ENCODE measurements at places on chromosomes 5 and 9. TPM values are rescaled to one million over a fixed set of nuclear protein-coding genes. Genes with fewer than 3 reads are reported as not detected.

DNA sequence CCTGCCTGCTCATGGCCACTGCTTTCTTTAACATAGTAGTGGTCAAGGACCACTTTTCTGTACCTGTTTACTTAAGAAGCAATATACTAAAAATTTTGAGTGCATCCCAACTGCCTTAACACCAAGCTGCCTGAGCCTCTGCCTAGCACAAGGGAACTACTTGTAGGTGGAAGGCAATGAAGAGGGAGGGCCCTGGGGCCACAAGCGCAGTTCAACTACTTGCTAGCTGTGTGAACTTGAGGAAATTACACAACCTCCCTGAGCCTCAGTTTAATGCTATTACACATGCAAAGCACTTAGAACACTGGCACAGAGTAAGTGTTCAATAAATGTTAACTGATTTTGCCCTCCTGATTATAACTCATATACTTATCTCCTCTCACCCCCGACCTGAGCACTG, 6.3 kb downstream of the ARL15 start:
- no peak for DNase-seq

DNA sequence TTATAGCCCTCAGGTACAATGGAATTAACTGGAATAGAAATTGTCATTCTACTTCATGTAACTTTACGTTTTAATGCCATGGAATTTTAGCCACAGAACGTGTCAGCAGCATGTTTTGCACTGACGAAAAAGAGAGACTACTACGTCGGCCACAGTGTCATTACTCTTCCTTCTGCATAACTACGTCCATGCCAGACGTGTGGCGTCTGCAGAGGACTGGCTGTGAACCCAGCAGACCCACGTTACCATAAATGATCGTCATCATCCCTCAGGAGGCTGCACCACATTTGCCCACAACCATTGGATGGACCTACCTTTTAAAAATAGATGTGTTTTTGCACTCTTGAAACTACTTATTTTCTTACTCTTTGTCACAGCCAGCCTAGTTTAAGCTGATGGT, 63.8 kb upstream of the ATG10 start:
- DNase-seq: no peak

DNA sequence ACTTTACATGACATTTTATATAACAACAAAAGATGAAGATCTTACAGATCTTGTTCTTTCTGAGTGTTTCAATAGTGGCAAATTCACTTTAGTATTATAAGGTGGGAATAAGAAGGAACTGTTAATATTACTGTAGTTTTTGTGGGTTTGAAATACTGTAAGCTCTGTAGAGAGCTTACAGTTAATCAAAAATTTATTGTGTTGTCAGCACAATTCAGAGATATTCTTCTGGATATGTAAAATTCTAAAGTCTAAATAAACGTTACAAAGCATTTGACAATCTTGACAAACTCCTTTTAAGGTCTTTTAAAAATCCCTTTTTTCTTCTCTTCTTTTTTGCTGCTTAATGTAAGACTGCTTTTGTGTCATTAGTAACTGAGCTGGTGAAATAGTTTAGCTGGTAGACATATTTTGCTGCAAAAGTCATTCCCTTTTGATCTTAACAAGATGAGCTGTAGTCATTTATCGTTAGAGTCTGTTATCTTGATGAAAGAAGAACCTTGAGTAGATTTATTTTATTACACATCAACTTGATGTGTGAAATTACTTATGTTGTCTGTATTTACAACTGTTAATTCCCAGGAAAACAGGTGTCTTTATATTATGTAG, 186.0 kb downstream of the WDR70 start:
- no peak for DNase-seq

DNA sequence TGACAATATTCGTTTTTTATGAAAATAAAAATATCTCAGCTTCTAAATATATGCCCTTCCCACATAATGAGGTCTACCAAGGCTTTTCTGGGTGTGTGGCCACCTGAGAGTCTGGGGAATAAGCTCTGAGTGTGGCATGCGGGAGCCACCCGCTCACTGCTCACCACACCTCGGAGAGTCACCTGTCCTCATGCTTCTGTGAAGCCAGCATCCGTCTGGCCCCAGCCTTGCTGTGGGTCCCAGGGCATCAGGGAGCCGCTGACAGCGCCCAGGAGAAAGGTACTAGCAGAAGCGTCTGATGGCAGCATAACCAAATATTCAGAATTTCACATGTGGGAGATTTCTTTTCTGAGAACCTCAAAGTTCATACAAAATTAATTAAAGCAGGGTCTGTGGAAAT, 133.2 kb upstream of the IRX4 start:
- DNase-seq: no peak

GRCh38 chr5:168528521-168529373, at the start of gene FBLL1:
FBLL1 (plus strand) TSS chr5:168529305; CDS start chr5:168529505, 200 bp downstream.
- DNase-seq: no peak

GRCh38 chr9:106860721-106861639, 2.0 kb upstream of the ZNF462 start:
- DNase-seq: peak; percentile 65

DNA sequence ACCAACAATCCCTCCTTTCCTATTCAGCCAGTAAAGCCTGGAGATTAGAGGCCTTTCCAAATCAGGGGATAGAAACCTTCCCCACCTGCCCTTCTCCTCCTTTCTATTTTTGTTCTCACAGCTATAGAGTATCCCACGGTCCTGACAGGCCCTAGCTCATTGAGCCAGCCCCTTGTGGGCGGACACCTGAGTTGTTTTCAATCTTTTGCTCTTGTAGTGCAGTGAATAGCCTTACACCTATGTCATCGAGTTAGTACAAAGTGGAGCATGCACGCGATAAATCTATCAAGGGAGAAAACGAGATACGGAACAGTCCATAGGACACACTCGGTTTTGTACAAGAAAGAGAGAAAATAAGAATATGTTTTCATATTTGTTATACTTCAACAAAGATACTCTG, 77.2 kb downstream of the TSPAN17 start:
- no peak for DNase-seq

DNA sequence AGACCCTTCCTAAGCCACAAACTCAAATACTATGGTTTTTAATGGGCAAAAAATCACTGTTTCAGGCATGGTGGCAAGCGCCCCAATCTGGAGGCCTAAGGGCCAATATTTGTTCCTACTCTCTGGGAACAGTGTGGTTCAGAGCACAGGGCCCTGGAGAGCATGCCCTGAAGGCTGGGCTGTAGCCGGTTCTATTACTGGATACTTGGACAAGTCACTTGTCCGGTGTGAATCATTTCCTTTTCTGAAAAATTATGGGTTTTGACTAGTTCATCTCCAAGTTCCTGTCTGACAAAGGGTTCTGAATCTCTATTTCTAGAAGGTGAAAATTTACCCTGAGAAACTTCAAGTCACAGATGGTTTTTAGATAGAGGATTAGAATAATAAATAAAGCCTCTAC, 75.0 kb downstream of the OTULIN start:
- DNase-seq: no peak

DNA sequence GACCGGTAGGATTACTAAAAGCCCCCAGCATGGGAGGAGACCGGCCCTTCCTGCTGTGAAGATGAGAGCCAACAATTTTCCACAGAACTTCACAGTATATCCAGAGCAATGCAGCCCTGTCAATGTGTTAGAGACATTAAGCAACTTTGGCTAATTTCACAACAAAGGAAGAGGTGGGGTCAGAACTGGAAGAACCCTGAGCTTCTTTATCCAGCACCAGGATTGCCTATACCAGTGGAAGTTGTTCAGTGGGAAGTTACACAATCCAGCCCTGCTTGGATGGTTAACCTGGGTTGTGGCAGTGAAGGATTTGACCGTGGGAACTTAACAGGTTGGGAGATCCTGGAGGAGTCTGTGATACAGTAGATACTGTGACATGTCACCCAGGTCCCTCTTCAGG, 197.0 kb downstream of the FBN2 start:
- no peak for DNase-seq

DNA sequence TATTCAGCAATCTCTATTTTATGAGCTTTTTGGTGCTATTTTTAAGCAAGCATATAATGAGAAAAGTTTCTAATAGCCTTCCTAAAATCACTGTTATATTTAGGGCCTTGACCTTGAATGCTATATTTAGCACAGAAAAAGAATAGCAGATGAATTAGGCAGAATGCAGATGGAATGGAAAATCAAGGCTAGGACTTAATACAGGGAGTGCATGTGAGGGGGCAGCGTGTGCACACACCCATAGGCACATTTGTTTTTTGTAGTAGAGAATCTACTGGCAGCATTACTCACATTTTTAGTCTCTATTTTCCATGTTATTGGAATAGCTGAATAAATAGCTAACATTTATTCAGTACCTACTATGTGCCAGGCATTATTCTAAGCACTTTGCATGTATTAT, 79.9 kb downstream of the SVEP1 start:
- DNase-seq: no peak

GRCh38 chr5:172823840-172824362, 10.2 kb upstream of the ERGIC1 start:
- DNase-seq: no peak

- no peak for DNase-seq
Measured at GRCh38 chr5:64301566-64301965, 135.9 kb downstream of the RNF180 start.

DNA sequence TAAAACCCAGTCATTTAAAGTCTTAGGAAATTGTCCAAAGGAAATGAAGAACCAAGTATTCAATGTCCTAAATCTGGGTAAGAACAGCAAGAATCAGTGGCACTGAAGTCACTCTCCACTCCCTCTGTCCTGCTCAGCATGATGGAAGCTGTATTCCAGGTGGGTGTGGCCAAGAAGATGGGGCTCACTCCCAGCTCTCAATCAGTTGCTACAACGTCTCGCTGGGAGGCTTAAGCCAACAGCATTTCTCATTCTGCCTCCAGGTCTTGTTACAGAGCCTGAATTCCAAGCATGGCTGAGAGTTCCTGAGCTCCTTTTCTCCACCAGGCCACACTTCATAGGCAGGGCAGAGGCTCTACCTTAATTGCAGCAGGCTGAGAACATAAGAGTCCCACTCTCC, 41.2 kb upstream of the TRIO start:
- DNase-seq: no peak

GRCh38 chr9:37931592-37931991, 27.7 kb upstream of the SLC25A51 start:
- no peak for DNase-seq

GRCh38 chr5:14134771-14135170, 8.4 kb upstream of the TRIO start:
- no peak for DNase-seq

DNA sequence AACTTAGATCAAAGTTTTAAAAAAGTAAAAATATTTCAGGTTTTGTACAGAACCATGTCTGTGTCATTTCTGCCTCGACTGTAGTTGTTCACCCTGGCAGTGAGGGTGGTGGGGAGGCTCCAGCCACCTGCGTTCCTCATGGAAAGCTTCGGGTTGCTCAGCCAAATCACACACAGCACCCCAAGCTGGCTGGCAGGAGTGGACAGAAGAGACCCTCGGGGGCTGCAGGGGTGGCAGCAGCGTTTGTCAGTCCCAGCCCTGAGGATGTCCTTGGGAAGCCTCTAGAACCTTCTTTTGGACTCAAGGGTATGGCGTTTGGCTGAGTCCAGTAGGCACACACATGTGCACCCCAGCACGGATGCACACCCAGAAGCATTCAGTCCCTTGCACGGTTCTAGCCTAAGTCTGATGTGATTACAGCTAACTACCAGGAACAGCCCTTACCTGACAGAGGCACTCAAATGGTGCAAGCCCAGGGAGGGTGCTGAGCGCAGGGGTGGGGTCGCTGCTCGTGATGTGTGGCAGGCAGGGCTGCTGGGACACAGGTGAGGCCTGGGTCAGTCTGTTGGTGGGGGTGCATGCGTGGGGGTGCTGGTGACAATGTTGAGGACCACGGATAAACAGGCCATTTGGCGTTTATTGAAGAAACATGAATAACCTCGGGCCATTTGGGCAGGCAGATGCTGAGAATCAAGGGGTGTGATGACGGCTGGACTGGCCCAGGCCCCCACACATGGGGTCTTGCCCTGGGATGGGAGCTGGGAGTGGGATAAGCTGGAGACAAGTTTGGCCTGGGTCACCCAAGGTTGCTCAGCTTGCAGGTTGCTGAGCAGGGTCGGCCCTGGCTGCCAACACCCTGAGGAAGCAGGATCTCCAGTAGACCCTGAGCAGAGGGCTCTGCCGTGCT, 103.4 kb downstream of the PHF2 start:
- peak; percentile 33 for DNase-seq

DNA sequence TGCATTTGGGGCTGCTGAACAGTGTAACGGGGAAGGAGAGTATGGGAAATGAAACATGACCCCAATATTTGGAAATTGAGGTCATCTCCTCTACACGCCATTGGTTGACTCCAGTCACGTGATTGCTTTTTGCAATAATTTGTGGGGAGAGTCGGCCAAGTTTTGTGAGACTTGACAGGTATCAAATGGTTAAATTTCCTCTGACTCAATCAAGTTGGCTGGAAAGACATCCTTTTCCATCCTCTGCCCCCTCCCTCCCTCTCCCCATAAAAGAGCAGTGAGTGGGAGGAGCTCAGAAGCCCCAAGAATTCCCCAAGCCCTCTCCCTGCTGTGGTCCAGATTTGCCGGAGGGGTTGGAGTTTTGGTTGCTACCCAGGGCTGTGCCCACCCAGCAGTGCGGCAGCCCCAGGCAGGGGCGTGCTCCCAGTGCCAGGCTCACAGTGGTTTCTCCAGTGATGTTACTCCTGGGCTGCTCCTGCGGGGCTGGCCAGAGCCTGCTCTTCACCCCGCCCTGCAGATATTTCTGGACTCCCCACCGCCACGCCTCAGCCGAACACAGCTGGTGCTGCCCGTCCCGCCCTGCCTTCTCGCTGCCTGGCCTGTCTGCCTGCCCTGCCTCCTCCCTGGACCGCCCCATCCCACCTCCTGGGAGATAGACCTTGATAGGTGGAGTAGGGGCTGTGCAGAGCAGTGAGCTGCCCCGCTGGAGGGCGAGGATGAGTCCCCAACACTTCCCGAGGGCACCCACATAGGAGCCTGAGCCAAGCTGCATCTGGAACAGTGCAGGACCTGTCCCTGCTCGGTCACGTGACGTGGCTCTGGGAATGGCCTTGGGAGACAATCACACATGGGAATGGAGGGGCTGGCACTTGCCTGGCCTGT, 3.4 kb downstream of the COL5A1 start:
- DNase-seq: peak; percentile 90

DNA sequence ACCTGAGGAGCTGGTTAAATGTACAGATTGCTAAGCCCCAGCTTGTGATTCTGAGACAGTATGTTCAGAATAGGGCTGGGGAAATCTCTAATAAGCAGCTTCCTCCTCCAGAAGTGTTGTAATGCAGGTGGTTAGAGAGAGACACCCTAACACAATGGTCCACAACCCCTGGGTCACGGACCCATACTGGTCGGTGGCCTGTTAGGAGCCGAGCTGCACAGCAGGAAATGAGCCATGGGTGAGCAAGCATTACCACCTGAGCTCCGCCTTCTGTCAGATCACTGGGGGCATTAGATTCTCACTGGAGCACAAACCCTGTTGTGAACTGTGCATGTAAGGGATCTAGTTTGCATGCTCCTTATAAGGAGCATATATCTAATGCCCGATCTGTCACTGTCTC, 61.8 kb downstream of the SLC36A1 start:
- DNase-seq: no peak

The LCNL1 gene
- 4.1 TPM for total RNA-seq

The FSD1L gene
- 14.0 TPM for total RNA-seq

The TDRD7 gene
- total RNA-seq: 19.5 TPM

The ZFP2 gene
- 4.8 TPM for total RNA-seq

The TXNDC15 gene
- 84.7 TPM for total RNA-seq

The DAB2 gene
- total RNA-seq: 151 TPM

The PCDHA11 gene
- 1.4 TPM for total RNA-seq

The TCOF1 gene
- total RNA-seq: 30.0 TPM
